ENCODE measurements at places on chromosomes 6 and 20.

DNA sequence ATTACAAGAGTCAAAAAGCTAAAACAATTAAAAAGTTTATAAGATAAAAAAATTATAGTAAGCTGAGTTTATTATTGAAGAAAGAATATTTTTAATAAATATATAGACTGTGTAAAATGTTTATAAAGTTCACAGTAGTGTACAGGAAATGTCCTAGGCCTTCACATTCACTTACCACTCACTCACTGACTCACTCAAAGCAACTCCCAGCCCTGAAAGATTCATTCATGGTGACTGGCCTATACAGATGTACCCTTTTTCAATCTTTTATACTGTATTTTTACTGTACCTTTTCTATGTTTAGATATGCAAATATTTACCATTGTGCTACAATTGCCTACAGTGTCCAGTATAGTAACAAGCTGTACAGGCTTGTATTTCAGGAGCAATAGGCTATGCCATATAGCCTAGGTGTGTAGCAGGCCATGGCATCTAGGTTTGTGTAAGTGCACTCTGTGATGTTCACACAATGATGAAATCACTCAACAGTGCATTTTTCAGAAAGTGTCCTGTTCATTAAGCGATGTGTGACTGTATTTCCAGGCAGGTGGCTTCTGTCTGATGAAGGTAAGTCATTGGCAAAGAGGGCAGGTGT, 130.2 kb downstream of the BTBD3 start:
- DNase-seq, result no peak

GRCh38 chr6:36028877-36029324, 1.3 kb downstream of the MAPK14 start:
- DNase-seq, result peak; percentile 63

DNA sequence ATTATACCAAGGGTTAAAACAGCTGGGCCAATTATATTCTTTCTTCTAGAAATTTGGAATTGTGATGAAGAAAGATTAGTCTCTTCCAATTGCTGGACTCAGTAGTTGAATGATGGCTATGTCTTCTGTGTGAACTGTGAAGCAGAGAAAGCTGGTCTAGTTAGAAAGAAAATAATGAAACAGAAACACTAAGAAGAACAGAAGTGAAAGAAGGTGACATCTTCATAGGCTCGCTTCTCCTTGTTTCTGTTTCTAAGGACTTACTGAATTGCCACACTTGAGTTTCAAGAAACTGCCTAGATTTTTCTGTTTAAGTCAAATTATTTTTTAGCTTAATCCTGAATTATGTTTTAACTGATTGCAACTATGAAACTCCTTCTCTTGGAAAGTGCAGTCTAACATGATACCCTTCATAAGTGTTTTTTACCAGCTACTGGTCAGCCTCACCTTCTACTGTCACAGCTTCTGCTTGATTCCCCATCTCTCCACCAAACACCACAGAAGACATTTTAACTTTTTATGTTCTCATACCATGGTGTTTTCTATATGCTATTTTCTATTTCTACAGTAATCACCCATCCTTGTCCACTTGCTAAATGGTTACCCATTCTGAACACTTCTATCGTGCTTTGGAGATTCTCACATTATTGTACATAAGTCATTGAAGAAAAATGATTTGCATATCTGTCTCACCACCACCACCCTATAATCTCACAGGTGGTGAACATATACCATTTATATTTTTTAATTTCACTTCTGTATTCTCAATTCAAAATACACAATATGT, 268.8 kb downstream of the GRIK2 start:
- no peak for DNase-seq

DNA sequence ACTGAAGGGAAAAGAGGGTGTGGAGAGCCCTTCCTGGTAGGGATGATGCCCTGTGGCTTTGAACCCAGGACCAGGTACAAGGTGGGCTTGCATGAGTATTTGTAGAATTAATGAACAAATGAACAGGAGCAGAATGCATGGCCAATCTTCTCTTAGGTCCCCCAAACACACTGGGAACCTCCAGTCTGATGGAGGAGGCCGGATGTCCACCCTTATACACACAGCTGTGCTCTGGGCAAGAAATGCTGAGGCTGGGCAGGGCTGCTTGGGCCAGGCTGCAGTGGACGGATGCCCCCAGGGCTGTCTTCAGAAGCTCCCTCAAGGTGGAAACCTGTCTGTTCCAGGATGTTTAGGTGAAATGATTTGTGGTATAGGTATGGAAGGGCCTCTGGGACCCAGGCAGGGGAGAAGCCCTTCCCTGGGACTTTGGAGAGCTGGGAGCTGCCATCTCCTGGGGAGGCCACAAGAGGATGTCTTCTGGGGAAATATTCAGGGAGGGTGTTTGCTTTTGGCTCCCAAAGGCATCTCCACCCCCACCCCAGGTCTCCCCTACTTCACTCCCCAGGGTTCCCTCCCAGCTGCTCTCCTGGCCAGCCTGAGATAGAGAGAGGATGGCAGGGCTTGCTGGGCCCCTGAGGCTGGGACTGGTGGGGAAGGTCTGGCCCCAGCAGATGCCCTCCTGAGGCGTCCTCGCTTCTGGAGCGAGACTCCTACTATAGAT, 23.3 kb downstream of the VEGFA start:
- no peak for DNase-seq

DNA sequence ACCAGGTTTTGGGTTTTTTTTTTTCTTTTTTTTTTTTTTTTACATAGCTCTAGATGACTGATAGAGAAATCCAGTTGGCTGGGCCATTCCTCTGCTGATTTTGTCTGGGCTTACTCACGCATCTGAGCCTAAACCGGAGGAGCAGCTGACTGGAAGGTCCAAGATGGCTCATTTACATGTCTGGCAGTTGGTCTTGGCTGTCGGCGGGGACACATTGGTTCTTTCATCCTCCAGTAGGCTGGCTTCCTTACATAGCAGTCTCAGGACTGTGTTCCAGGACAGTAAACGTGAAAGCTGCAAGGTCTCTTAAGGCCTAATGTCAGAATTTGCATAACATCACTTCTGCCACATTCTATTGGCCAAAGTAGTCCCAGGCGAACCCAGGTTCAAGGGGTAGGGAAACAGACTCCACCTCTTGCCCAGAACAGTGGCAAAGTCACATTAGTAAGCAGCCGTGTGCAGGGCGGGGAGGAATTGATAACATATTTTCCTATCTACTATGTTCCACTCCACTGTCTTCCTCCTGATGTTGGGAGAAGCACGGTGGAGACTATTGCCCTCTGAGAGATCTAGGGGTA, 87.0 kb downstream of the CDH22 start:
- DNase-seq, result no peak

GRCh38 chr6:47571488-47571887, 93.9 kb downstream of the CD2AP start:
- DNase-seq, result no peak

DNA sequence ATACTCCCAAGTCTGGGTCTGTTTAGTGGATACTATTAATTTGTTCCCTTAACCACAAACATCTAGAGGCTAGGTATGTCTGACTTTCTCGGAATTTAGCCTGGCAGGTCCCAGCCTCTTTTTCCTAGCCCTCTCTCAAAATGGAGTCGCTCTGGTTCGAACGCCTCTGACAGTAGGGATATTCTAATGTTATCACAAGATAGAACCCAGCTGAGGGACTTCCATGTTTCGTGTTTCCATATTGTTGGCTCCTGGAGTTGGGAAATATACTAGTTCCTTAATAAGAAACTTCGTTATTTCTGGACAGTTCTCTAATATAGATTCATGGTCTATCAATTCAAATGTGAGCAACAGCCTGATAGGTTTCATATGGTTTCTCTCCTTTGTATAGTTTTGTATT, 16.4 kb downstream of the CYB5R4 start:
- no peak for DNase-seq

DNA sequence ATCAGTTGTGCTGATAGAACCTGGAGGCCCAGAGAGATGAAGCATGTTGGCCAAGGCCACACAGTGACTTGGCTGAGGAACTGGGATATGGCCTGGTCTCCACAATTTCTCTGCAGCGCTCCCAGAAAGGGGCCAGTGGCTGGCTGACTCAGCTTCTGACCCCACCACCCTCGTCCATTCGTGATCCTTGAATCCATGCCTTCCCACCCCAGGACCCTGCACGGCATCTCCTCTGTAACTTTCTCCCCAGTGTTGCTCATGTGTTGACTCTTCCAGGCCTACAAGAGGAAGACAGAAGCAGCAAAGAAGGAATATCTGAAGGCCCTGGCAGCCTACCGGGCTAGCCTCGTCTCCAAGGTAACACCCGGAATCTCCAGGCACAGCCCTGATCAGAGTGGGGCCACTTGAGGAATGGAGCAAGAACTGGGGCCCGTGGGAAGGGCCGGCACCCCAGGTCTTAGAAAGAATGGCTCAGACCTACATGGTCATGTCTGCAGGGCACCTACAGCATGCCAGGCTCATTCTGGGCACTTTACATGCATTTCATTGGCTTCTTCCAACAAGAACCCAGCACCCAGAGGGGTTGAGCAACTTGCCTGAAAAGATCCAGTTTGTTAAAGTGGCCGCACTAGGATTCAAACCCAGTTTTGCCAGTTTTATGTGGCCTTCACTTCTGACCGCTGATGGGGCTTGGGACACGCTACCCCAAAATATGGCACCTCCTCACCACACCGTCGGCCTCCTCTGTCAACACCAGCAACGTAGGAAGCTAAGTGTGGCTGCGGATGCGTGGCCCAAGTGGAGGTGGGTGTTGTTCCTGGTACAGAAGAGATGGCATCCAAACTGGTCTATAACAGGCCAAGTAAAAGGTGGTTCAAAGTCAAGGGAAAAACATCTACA, 122.2 kb downstream of the JPH2 start:
- DNase-seq, result no peak

- DNase-seq, result peak; percentile 3
These were observed 99.7 kb upstream of the HIVEP1 start for GRCh38 chr6:11912420-11912819.

DNA sequence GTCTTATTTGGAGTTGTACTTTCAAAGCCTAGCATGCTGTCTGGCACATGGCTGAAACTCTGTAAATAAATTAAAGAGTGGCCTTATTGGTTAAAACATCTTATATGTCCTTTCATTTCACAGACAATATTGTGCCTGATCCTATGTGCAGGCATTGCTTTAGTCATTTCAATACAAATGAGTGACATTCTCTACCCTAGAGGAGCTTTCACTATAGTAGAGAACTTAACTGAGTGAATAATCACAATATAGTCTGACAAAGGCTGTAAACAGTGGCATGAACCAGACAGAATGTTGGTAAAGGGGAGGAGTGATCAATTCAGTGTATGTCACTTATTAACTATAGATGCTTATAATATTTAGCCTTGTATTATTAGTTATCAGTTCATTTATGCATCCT, 481.8 kb downstream of the TFAP2B start:
- no peak for DNase-seq

- DNase-seq, result no peak
These were observed 37.7 kb downstream of the C6orf132 start for GRCh38 chr6:42104804-42105125.

DNA sequence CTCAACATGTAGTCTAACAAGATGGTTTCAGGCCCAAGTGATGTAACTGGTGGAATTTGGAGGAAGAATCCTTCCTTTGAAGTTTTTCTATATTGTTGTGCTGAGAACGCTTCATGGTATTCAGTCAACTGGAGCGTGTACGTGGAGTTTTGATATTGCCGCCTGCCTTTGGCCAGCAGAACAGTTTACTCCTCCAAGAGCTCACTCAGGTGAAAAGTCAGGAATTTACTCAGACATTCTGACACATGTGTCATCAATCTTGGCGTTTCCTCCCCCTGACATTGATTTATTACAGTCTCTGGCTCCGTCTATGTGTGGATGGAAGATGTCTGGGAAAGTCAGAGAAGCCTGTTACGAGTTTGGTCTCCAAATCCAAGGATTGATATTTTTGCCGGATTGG, 19.0 kb upstream of the TGM2 start:
- no peak for DNase-seq

DNA sequence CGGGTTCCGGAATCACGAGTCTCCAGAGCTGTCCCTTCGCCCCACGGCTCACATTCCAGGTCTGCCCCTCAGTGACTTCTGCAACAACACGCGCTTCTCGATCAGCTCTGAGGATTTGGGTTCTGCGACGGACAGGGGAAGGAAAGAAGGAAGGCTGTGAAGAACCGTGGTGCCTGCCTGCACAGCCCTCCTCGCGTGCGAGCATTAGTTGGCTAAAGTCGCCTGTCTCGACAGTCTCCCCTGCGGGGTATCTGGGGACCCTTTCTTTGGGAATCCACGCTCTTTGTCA, 23.1 kb downstream of the VPS52 start:
- peak; percentile 36 for DNase-seq

DNA sequence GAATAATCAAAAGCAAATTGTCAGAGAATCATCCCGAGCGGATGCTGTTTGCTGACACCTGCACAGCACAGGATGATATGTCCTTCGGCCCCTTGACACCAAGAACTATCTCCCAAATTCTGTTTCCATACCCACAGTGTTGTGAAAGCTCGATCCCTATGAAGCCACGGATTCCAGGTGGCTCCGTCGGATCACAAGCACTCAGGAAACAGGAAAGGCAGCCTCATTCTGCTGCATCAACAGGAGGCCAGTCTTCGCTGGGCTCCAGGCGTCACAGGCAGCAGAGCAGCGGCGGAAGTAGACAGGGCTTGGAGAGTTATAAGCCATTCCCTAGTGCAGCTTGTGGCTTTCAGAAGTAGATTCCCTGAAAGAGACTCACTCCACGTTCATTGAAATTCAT, 342.3 kb downstream of the C6orf118 start:
- DNase-seq, result no peak

DNA sequence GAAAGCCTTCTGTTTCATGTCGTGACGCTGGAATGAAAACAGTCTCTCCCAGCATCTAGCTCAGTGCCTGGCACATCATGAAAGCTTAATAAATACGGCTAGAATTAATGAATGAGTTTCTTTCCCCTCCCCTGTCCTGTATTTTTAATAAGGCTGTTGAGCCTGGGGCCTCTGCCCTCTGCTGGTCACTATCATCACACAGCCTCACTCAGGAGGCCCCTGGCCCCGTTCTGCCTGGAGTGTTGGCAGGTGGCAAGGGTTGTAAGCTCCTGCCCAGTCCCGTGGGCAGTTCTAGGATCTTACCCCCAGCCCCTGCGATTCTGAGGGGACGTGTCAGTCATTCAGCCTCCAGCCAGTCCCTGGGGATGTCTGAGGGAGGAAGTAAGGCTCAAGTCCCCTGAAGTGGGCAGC, 41.4 kb downstream of the PHACTR3 start:
- DNase-seq, result no peak

- peak; percentile 91 for DNase-seq
These were observed at the start of gene HLA-DMA for GRCh38 chr6:32952817-32953739. TSS of gene HLA-DMA (minus strand) at chr6:32953097. CDS start at chr6:32953036, 61 bp downstream.

DNA sequence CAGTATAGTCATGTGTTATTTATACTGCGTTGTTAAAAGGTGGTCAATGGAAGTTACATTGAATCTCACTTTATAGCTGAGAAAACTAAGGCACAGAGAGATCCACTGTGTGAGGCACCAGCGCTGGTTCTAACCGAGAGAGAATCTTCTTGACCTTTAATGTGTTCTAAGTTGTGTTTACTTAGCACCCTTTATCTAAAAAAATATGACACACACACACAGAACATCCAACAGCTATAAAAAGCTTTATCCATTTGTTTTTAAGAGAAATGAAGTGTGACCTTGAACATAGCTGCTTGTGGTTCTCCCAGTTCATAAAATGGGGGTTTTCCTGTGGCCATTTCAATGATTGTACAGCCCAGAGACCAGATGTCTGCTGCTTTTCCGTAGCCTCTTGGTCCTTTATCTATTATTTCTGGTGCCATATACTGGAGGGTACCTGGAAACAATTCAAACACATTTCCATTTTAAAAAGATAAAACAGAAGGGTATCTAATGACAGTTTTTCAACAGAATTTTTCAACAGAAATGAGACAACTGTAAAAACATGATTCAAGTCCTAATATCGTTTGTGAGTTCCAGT, 54.8 kb upstream of the MAP7 start:
- no peak for DNase-seq

Measured in CD4-positive, alpha-beta T cell treated with Interleukin-1 beta for 1 hour (primary cell).